Activated T-helper 1 cell treated with anti-CD3 and anti-CD28 coated beads, Interleukin-2, amount 50 U/mL, for 16 hours (primary cell): ENCODE measurements at places on chromosomes 5 and 9.

- no peak for DNase-seq
Measured at GRCh38 chr9:87445646-87446045, 52.0 kb upstream of the DAPK1 start.

DNA sequence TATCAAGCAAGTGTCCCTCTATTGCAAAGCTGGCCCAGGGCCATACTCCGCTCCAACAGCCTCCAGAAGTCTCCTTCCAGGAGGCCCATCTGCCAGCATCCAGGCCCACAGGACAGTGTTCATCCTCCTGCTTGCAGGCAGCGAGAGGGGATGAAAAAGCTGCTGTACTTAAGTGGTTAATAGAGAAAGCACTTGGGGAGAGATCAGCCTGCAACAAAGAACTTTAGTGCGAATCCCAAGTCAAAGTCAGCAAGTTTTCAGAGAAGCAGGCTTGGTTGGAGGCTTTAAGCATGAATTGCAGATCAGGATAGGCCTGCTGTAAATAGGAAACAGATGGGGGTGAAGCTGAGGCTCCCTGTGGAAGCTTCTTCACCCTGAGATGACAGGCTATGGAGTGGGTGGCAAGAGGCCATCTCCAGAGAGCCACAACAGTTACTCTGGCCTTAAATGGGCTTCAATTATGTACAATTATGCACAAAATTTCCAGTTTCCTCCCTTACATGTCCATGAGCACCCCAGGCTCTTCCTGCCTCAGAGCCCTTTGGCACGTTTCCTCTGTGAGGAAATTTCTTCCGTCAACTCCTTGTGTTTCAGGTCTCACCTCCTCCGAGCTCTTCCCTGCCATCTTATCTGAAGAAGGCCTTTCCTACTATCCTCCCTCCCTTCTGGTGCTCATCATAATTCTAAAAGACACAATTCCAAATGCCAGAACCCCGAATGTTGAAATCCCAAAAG lies 98.0 kb upstream of the NR3C1 start:
- DNase-seq, result no peak

DNA sequence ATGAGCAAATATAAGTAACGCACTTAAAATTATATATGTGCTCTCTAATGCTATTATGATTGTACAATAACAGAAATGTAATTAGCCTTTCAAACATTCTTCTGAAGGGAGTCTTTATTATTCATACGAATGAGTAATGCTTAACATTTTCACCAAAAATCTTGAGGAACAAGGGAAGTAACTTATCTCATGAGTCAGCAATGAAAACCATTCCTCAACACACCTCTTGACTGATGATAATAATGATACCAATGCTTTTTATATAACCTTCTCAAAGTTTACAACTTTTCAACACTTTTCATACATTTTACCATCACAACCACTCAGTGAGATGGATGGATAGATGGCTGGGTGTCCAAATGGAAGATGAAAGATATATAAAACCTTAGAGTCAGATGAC lies 369.3 kb downstream of the BNC2 start:
- DNase-seq, result no peak

- DNase-seq, result no peak
Measured at GRCh38 chr5:170388818-170389549, at the start of gene KCNMB1. Gene KCNMB1, minus strand, starts transcription at chr5:170389367. Its CDS starts 3,920 bp downstream, at chr5:170385447.

DNA sequence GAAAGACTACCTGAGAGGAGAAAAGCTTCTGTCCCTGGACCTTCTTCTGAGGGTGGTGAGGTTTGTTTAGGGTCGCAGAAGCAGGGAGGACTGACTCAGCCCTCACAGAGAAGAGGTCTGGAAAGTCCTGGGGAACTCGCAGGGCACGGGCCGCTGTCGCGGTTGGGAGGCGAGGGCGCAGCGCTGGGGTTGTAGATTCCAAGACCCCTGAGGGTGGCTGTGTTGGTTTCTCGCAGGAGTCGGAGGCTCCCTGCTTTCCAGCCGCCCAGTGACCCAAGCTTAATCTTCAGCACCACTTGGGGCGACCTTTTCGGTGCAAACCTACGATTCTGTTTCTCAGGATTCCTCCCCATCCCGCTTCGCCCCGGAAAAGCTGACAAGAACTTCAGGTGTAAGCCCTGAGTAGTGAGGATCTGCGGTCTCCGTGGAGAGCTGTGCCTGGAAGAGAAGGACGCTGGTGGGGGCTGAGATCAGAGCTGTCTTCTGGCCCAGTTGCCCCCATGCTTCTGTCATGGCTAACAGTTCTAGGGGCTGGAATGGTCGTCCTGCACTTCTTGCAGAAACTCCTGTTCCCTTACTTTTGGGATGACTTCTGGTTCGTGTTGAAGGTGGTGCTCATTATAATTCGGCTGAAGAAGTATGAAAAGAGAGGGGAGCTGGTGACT lies 482 bp downstream of the SLC27A6 start:
- no peak for DNase-seq

DNA sequence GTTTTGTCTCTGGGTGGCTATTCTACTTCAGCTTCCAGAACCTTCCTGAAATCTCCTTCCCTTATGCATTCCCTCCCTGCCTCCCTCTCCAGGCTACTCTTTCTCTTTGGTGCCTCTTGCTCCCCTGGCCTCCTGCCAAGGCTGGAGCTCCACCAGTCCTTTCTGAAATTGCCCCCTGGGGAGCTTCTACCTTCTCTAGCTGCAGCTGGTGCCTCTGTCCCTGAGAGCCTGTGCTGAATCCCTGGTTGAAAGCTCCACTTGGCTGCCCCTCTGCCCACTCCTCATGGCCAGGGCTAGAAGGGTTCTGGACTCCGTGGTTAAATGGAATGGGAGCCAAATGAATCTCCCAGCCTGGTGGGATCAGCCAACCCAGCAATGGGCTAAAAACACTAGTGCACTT lies 80.1 kb downstream of the COL15A1 start:
- DNase-seq, result no peak
